ENCODE measurements at places on chromosomes 3 and 15.

DNA sequence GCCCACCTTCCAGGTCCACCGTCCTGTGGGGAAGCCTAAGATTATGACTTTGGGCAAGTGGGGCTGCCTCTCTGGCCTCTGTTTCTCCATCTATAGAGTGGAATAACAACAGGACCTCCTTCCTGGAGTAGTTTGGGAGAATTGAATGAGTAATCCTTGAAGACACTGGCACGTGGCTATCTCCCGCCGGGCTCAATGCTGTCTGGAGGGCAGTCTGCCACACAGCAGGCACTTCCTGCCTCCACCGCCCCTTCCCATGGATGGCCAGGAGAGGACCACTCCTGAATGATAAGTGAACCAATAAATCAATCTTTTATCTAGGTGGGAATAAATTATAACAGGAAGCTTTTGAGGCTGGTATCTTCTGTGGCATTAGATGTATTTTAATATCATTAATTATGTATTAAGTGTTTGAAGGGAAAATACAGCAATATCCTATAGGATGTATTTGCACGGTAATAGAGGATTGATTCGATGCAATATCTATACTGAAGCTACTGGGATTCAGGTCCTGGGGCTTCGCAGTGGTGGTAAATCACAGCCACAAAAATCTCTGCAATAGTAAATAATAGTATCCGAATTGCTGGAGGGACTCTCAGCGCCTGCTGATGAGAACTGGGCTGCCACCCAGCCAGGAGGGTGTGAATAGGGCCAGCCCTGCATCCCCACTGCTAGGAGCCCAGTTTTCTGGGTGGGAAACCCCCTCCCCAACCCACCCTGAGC, 15.9 kb downstream of the MEGF11 start:
- DNase-seq, result no peak

- no peak for DNase-seq
Observed at GRCh38 chr3:42581400-42581708, 413 bp downstream of the SEC22C start.

DNA sequence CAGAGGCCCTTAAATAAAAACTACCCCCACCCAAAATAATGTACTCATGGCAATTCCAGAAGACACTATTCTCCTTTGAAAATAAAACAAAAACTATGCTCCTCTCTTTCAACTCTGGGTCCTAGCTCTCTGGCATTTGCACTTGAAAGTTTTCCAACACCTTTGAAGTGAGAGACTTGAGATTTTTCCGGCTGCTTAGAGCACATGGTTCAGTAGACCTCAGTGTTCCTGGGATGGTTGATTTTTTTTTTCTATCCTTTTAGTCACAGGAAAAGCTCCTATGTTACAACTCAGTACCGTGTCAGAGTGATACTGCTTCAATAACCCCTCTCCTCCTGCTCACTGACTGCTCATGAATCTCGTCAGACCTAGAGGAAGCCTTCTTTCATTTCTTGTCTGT, 118.3 kb upstream of the TUSC7 start:
- DNase-seq, result no peak

DNA sequence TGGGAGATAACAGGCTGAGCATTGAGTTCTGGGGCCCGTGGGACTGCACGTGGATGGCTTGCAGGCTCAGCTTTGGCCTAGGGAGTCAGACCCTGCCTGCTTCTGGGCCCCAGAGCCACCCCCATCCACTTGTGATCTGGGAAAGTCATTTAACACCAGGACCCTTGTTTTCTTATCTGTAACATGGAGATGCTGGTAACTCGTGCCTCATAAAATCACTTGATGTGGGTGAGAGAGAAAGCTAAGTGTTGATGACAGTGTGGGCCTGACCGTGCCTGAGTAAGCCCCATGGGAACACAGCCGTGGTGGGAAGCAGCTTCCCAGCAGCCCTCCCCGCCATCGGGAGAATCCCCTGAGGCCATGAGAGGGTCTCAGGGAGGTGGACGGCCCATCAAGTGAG, 378.1 kb downstream of the GABRB3 start:
- DNase-seq, result no peak

DNA sequence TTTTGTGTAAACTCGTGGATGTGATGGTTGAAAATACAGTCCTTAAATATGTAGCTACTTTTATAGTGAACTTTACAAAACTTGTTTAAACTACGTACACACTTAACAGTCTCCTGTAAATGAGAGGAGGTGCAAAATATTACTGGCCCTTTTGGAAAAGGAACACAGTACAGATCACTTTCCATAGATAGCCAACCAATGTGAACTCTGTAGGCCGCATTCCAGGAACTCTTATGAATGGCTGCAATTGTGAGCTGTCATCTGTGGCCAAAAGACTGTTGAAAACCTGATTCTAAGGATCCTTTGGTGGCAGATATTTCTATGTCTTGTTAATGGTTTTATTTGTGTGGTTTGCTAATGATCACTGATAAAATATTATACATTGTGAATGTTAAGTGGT, 6.2 kb downstream of the TSC22D2 start:
- no peak for DNase-seq

DNA sequence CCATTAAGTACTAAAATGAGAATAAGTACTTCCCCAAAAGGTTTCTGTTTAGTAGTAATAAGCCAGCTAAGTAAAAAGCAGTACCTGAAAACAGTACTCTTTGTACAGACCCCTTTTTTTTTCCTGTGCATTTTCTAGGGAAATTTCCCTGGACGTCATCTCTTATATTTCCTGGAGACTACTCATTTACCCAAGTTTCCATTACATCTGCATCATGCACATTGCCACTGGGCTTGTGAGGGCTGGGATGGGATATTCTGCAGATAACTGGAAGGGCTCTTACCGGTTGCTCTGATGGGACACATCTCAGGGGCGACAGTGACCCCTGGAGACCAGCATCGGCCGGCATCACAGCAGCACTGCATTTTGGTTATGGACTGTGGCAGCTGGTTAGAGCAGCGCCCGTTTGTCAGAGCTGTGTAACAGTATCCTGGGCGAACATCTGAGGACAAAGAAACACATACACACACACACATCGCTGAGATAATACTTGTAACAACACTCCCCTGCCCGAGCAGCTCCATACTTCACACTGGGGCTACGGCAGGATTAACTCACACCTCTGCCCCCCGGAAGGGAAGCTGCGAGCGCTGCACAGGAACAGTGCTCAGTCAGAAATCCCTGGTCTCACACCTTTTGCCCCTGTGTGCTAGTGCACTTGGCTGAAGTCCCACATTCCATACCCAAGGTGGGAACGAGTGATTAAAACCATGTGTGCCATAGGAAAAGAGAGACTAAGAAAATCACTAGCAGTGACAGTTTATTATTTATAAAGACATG, 124.9 kb downstream of the FBN1 start:
- no peak for DNase-seq

GRCh38 chr15:61796056-61796455, 264.2 kb downstream of the VPS13C start:
- no peak for DNase-seq

- no peak for DNase-seq
Observed at GRCh38 chr3:139105154-139105702, 60.5 kb upstream of the PRR23C start.

DNA sequence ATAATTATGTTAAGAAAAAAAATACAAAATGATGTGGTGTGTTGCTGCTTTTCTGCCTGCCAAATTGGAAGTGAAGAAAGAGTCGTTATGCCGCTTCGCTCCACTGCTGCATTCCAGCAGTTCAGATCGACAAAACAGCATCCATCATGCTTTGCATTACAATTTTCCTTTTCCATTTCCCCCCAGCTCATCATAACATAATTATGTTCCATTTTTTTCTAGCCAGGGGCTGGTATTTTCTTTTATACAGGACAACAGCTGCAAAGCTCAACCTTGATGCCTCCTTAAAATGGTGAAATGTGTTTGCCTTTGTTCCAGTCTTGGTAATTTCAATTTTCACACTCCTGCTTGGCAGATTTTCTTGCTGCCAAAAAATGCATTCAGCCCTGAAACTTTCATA, 44.9 kb upstream of the KBTBD12 start:
- no peak for DNase-seq

DNA sequence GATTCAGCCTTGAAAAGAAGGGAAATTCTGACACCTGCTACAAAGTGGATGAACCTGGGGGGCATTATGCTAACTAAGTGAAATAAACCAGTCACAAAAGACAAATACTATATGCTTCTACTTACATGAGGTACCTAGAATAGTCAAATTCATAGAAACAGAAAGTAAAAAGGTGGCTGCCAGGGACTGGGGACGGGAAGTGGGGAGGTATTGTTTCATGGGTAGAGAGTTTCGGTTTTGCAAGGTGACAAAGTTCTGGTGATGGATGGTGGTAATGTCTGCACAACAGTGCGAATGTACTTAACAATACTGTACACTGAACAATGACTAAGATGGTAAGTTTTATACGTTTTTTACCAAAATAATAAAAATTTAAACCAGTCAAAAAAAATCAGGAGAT, 4.8 kb downstream of the IDH2 start:
- DNase-seq, result peak; percentile 41

- DNase-seq, result no peak
Observed at GRCh38 chr3:159911664-159912037, 77.0 kb upstream of the IL12A start.

DNA sequence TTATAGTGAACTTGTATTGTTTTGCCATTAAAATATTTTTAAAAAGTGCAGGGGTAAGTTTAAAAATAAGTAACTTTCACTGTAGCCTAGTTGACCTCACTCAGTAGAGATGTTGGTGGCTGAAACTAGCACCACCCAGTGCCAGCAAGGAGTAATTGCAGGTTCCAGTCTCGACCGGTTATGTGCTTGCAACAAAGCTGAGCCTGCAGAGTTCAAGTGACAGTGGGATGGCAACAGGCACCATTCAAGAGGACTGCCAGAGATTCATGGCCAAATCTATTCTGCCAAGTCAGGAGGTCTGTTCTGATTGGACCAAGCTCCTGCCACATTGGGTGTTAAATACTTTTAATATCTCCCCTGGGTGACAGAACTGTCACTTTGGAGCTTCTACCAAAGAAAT, 2.7 kb downstream of the ADAMTS7 start:
- DNase-seq, result no peak

GRCh38 chr3:189507856-189508255, 123.3 kb upstream of the TP63 start:
- no peak for DNase-seq

GRCh38 chr3:4515916-4516579, 22.9 kb downstream of the ITPR1 start:
- no peak for DNase-seq

DNA sequence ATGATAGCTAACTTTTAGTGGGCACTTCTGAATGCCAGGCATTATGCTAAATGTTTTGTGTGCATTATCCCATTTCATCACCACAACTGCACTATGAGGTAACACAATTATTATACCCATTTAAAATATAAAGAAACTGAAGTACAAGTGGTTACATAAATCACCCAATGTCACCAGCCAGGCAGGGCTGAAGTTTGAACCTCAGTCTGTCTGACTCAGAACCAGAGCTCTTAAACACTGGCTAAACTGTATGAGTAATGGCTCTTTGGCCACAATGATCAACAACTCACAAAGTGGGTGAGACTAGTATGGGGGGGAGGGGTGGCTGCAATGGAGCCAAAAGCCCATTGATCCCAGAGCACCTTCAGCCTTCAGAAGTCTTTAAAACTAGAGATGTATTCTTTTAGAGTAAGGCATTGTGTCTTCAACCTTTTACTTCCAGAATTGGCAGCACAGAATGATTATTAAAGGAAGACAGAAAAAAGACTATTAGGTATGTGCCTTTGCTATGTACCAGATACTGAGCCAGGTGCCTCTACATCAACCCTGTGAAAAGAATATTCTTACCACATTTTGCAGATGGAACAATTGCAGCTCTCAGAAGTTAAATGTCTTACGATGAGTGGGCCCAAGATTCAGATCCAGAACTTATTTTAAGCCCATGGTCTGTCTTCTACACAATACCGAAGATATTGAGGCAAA, 166.9 kb downstream of the UACA start:
- DNase-seq, result no peak

Data from stimulated activated CD8-positive, alpha-beta memory T cell treated with anti-CD3 and anti-CD28 coated beads, Interleukin-4, amount 100 ng/mL, for 1 hour (primary cell).